ENCODE measurements at places on chromosomes 6 and 20. TPM values are rescaled to one million over a fixed set of nuclear protein-coding genes. Genes with fewer than 3 reads are reported as not detected.

Gene TCP11
- not detected for polyA plus RNA-seq

Gene STX11
- not detected for polyA plus RNA-seq

Gene HLA-DRB5
- polyA plus RNA-seq, result not detected

Gene IPCEF1
- polyA plus RNA-seq, result 3.9 TPM

Gene SSTR4
- not detected for polyA plus RNA-seq

Gene ANGPT4
- not detected for polyA plus RNA-seq

Gene GGTLC1
- polyA plus RNA-seq, result not detected

Gene OPRL1
- 18.4 TPM for polyA plus RNA-seq

Gene NTSR1
- 0.22 TPM for polyA plus RNA-seq

Gene ARMH2
- polyA plus RNA-seq, result 0.73 TPM

Gene DXO
- 20.0 TPM for polyA plus RNA-seq

Gene KIF6
- 2.1 TPM for polyA plus RNA-seq

Gene LIN28B
- polyA plus RNA-seq, result 19.1 TPM

Gene DPPA5
- polyA plus RNA-seq, result not detected

Gene LINC00237
- polyA plus RNA-seq, result not detected

Gene RIMS4
- 40.6 TPM for polyA plus RNA-seq

Gene NUDT3
- 87.5 TPM for polyA plus RNA-seq

Gene CD83
- 15.8 TPM for polyA plus RNA-seq

Gene ANKRD66
- polyA plus RNA-seq, result not detected

Gene RIPPLY2
- 5.0 TPM for polyA plus RNA-seq

Gene SYCP2
- polyA plus RNA-seq, result 1.4 TPM

Gene ZBP1
- not detected for polyA plus RNA-seq

Gene GPX5
- not detected for polyA plus RNA-seq

Gene SRMS
- not detected for polyA plus RNA-seq

Gene RGS17
- 44.9 TPM for polyA plus RNA-seq
